ENCODE measurements at places on chromosomes 5 and 9.

DNA sequence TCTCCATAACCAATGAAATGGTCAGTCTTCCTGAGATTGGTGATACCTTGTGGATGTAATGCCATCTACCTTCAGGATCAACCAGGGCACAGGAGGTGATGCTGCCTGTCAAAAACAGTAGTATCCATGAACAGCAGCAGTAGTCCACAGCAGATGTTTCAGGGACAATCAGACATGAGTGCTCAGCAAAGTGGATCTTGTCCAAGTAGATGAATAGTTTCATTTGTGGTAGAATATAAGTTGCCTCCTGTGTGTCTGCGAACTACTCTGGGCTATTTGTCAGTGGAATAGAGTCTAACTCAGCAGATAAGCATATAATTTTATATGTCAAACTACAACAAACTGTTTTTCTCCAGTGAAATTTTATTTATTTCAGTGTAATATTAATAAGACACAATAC, 1860.1 kb upstream of the ACO1 start:
- no peak for DNase-seq

DNA sequence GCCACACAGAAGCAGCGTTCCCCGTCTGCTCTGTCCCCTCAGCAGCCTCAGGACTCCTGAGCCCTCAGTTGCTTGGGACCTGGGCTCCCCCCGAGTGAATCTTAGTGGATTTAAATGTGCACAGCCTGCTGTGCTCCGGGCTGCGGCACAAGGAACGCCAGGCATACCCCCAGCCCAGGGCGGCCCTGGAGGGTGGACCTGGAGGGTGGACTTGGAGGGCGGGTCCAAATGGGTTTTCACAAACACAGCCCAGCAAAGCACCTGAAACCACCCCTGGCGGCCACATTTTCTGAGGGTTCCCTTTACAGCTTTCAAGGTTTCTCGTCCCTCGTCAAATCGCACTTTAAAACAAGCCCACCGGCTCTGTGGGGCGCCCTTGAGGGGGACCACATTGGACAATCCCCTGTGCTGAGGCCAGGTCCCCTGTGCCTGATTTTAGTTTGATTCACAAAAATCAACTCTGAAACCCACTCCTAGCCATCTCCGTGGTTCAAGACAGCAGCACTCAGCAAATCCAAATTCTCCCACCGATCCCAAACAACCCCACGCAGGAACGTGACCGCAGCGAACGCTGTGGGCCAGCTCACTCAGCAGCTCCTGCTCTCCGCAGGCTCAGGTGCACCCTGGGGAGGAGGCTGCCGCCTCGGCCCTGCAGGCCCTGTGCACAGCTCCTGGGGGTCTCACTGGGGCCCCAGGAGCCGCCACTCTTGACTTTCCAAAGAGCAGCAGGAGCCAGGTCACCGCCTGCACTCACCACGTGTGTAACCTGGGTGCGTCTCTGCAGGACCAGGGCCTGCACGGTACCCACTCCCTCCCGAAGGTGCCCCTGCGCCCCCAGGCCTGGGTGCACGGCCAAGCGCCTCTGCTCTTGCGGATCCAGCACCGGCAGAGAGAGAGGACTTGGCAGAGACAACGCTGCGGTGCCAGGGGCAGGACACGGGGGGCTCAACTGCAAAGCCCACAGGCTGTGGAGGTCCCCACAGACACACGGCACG, 29.1 kb downstream of the TERT start:
- DNase-seq, result no peak

GRCh38 chr9:93826209-93826608, 128.9 kb downstream of the BARX1 start:
- no peak for DNase-seq

DNA sequence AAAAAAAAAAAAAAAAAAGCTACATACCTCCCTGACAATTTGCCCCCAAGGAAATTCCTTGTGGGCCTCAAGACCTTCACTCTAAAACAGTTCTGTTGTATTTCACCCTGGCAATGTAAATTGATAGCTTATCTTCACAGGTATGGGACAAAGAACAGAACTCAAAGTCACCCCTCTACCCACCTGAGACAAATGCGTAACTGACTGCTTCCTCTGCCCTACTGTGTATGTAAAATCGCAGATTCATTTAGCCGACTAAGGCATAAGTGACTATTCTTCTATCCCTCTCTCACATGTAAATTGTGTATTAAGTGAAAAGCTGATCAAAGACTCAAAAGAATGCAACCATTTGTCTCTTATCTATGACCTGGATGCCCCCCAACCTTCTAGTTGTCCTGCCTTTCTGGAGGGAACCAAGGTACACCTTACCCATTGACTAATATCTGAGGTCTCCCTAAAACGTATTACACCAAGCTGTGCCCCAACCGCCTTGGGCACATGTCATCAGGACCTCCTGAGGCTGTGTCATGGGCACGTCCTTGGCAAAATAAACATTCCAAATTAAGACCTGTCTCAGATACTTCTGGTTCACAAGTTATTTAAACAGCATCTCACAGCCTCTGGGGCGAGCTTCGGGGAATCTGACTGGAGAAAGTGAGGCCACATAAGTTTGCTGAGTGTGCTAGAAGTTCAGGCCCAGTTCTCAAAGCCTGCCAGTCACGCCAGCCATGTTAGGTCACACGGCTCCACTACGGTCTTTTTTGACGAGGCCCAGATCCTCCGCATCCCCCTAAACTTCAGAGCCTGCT, 954 bp downstream of the TBCA start:
- DNase-seq, result peak; percentile 10

GRCh38 chr9:16207161-16207560, 654.3 kb downstream of the CCDC171 start:
- DNase-seq, result no peak

DNA sequence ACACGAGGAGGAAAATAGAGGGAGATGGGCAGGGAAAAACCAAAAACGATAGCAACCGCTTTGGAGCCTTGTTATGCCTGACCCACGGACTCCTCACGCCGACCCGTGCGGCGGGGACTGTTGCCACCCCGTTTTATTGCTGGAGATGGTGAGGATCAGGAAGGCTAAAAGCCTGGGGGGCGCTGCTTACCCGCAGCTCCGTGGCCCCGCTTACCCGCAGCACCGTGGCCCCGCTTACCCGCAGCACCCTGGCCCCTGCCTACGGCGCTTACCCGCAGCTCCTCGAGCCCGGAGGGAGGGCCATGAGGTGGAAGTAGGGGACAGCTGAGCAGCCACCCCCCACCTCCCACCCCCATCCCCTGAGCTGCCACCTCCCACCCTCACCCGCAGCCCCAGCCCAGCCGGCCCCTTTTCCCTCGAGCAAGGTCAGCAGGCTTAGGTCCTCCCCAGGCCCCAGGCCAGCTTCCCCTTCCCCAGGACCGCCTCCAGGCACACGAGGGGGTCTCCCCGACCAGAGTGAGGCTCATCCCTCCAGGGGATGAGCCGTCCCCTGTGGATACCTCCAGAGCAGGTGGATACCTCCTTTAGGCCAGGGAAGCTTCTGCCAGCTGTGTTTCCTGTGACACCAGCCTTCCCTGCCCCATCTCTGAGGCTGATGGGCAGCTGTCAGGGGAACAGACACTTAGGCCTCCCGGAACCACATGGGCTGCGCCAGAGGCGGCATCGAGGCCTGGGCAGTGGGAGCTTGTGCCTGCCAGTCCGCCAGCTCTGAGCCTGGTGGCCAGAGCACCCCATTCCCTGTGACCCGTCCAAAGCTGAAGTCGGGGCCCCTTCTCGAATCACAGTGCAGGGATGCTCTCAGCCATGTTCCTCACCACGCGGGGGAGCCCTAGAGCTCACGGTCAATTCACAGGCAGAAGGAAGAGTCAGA, 92.3 kb downstream of the LMX1B start:
- DNase-seq, result no peak

GRCh38 chr5:179061025-179061424, 852 bp downstream of the ZNF354C start:
- no peak for DNase-seq

All from Panc1 (cell line).